ENCODE measurements at places on chromosomes 4 and X.

- DNase-seq, result no peak
Observed at GRCh38 chr4:98510757-98511517, 147.5 kb downstream of the TSPAN5 start.

GRCh38 chr4:182478475-182478874 lies 235.3 kb downstream of the TENM3 start:
- DNase-seq, result peak; percentile 84

GRCh38 chrX:64843224-64843623 lies 133.0 kb downstream of the ZC4H2 start:
- DNase-seq, result no peak

DNA sequence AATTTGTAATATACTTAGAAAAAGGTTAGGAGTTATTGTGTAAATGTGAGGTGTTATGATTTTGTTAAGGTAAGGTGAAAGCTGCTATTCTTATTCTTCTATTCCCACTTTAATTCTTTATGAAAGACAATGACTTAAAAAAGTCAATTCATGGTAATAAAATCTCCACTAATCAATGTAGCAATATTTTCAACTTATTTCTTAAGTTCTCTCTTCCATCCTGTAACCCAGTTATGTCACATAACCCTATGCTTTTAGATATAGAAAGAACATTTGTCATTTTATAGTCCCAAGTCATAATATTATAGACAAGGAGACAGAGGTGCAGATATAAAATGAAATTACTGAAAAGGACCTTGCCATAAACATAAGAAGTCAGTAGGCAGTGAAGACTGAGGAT lies 157.9 kb upstream of the SLC7A11 start:
- DNase-seq, result no peak

GRCh38 chrX:154485150-154486051 lies 1.0 kb downstream of the UBL4A start:
- DNase-seq, result no peak

DNA sequence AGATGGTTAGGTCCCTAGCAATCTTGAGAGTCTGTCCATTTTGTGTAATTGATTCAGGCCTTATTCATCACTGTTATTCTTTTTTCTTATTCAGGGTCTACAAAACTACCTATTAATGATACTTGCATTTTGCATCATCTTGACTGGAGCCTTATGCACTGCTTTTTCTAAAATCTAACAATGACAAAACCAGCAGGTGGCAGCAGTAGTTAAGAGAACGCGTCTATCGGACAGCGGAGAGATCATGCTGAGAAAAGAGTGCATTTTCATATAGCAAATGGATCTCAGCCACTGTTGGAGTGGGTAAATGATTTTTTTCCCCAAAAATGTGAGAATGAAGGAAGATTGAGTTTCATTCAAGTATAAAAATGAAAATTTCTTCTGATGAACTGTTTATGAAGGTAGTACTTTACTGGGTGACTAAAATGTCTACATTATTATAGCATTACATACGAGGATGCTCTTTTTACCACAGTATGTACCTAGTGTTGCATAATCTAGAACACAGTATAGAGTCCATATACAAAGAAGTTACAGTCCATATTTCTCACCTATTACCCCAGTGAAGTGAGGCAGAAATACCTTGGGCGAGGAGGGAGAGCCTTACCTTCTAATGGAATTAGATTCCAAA lies 43.2 kb downstream of the TMEM144 start:
- peak; percentile 86 for DNase-seq

DNA sequence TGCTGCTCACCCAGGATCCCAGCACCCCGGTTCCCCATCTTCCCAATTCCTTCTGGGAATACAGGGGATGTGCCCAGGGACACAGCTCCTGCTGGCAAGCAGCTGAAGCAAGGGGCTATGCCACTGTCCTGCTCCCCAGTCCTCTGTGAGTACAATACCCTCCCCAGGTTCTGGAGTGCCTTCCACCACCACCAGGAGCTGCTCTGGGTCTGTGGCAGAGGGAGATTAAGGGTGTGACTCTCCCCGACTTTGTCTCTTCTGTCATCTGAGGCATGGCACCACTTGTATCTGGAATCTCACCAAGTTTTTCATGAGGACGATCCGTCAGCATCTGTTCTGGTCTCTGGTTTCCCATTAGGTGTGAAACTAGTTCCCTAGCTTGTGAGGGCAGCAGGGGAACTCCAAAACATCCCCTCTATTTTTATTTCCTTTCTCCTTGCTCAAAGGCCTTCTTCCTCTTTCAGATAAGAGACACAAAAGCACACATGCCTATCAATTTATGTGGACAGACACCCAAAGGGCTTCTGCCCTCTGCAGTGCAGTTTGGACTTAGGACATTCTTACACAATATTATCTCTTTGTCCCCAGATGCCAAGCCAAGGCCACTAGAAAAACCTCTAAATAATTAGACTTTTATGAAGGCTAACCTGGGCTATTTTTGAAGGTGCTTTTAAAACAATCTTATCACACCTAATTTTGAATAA lies 26.8 kb downstream of the MGST2 start:
- DNase-seq, result peak; percentile 83

DNA sequence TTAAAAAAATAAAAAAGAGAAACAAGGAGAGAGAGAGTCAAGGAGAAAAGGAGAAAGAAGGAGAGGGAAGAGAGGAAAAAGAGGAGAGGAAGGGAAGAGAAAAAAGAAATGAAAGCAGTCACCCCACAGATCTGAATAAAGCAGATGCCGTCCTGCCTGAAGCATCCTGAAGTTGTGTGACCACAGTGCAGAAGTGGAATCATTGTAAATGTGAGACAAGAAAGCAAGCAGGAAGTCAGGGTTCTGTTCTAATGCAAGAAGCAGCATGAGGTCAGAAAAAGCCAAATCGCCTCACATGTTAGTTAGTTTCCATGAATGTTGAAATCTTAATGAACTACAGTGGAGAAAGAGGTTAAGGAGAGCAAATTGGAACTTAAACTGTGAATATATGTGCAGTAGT lies 692.5 kb downstream of the CENPC start:
- DNase-seq, result no peak

GRCh38 chr4:986428-986878 lies 391 bp upstream of the IDUA start:
- no peak for DNase-seq
